ENCODE measurements at places on chromosomes 5 and 9.

- no peak for DNase-seq
These were observed 290.1 kb downstream of the ADAMTS6 start for GRCh38 chr5:65191554-65192135.

- no peak for DNase-seq
These were observed 44.0 kb upstream of the XPA start for GRCh38 chr9:97740848-97741821.

DNA sequence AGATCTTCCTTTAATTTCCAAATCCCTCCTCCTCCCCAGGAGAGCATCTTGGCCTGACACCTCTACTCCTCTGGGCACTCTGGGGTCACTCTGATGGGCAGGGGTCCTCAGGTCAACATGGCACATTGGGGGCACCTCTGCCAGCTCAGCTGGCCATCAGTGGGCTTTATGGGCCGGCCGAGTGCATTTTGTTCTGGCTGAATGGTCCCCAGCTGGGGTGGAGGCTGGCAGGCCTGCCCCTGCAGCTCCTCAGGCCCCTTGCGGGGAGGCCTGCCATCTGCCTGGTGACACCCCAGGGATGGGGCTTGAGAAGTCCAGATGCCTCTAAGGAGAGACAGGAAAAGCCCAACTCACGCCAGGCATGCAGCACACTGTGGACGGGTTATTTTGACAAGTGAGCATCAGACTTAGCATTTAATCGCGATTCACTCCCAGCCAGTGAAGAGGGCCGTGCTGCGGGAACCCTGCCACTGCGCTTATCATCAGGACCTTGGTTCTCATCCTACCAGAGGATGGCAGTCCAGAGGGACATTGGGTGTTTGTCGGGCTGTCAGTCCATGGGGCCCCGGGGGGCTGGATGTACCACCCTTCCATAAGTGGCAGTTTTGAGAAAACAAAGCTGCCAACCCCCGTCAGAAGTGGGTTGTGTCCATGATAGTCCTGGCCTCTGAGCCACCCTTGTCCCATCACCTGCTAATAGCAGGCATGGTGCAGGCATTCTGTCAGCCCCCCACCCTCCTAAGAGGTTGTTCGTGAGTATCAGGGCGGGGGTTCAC is 21.7 kb downstream of the PHF2 start:
- no peak for DNase-seq

- peak; percentile 13 for DNase-seq
These were observed 20.9 kb downstream of the OR2Y1 start for GRCh38 chr5:180718810-180719453.

- DNase-seq = no peak
These were observed 304.1 kb downstream of the FGF10 start for GRCh38 chr5:44085083-44085482.

DNA sequence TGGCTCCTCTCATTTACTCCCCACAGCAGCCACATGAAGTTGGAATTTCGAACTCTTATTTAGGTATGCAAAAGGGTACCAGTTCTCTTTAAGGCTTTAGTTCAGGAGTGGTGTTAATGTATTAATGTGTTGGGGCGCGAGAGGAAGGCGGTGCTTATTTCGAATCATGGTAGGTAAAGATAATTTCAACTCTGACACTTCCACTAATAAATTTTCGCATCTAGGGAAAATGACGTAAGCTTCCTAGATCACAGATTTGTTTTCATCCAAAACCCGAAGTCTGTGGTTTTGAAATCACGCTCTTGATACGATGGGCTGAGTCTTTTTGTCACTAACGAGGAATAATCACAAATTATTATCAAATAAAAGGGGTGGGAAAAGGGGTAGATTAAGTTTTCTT is 681 bp downstream of the PPWD1 start:
- no peak for DNase-seq

DNA sequence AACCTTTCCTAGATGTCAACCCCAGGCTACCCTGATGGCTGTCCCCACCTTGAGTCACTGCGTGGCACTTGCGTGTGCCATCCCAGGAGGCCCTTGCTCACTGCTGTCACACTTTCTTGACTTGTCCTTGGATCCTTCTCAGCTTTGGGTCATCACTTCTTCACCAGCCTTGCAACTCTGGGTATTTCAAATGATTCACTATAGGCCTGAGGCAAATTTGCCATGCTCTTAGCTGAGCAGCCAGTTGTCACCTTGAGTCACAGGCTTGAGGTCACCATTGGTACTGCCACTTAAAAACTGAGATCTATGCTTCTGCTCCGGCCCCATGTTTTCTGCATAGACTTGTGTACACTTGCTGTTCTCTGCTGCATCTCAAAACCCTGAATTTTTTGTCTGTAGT is 84.7 kb downstream of the BASP1 start:
- DNase-seq = no peak

GRCh38 chr5:79122973-79123372 is 11.4 kb downstream of the BHMT start:
- peak; percentile 71 for DNase-seq

DNA sequence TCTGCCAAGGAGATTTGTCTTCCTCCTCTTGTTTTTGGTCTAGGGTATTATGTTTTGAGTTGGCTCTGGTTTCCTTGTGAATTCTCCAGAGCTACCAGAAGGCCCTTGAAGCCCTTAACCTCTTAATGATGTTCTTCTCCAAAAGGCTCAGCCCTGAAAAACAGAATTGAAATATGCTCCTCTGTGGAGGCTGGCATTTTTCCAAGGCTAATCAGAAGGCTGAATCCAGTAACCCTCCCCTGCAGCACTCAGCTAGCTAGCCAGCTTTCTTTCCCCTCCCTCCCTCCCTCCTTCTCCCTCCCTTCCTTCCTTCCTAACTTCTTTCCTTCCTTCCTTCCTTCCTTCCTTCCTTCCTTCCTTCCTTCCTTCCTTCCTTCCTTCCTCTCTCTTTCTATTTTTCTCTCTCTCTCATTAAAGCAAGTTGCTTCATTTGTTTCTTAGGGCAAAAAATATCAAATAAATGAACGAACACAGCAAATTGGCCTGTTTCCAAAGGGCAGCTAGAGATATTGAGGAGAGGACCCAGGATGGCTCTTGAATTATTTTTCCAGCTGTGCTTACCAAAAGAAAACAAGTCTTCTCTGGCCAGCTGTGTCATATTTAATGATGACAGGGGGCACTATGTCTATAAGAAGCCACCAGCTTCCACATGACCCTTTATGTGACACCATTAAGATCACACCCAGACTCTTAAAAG is 38.7 kb downstream of the JAKMIP2 start:
- DNase-seq = no peak

DNA sequence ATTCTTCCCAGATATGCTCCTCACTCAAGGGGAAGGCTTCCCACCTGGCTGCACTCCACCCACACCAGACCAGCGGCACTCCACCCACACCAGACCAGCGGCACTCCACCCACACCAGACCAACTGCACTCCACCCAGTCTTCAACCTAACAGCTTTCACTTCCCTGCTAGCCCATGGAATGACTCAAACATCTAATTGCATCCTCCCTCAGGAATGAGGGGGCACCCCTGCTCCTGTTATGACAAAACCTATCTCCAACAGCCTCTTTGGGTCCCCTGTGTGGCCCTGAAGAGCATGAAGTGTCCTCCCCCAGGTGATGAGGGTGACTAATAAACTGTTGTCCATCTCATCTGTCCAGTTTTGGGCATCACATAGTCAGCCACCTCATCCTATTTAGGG is 556.6 kb upstream of the TUSC1 start:
- no peak for DNase-seq

- no peak for DNase-seq
These were observed 83.9 kb downstream of the LRRC70 start for GRCh38 chr5:62662521-62662920.

DNA sequence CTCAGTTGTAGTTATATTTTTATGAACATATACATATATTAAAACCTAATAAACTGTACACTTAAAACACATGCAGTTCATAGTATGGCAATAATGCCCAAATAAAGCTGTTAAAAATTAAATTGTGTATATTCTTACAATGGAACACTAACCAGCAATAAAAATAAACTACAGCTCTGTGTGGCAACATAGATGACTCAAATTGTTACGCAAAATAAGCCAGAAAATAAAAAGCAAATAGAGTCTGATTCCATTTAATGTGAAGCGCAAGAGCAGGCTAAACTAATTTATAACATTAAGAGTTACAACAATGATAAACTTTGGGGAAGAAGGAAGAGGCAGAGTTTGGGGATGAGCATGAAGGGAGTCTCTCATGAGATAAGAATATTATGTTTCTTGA is 597.3 kb downstream of the TLE1 start:
- DNase-seq = no peak

DNA sequence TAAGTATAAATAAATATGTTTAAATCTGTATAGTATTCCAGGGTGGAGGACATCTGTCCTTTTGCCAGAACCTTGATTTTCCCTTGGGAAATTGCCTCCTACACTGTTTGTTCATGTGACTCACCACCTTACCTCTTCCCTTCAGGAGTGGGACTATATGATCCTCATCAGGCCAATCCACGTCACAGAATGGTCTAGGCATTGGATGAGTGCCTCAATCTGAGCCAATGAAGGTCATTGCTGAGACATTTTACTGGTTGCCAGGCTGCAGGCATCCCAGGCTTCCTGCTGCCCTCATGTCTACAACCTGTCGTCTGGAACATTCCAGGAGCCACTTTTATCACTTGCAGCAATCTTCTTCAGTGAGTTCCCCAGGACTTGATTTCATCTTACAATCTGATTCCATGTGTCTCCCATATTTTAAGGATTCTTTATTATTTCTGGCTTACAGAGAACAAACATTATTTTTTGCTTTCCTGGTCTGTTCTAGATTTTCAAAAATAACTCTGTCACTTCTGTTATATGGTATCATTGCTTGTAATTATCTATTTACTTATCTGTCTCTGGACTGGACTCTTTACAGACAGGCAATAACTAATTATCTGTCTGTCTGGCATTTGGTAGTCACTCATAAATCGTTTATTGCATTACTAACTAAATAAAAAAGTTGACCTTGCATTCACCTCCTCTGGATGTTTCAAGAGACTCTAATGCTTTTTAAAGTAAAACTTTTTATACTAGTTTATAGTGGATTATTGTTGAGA is 107.3 kb upstream of the APC start:
- no peak for DNase-seq

GRCh38 chr5:124960266-124960665 is 213.8 kb upstream of the ZNF608 start:
- DNase-seq = no peak

DNA sequence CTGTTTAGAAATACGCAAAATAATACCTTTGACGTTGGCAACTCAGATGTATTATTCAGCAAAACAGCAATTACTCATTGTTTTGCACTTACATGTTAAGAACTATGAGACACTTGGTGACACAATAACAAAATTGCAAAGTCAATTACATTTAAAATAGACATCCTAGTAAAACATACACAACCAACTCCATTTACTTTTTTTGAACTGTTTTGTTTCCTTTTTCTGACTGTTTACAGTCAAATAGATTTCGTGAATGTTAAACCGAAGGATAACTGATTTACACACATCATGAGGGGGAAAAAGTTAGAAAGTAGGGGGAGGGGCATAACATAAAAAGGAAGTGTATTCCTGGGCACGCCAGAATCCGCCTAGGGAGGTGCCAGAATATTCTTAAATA is 220.1 kb downstream of the MEF2C start:
- DNase-seq = no peak

DNA sequence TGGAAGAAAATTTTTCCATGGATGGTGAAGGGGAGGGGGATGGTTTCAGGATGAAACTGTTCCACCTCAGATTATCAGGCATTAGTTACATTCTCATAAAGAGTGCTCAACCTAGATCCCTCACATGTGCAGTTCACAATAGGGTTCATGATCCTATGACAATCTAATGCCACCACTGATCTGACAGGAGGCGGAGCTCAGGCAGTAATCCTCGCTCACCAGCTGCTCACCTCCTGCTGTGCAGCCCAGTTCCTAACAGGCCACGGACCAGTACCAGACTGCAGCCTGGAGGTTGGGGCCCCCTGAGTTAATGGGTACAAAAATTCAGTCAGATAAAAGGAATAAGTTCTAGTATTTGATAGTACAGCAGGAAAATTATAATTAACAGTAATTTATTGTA is 337.2 kb downstream of the NPR3 start:
- DNase-seq = no peak

- no peak for DNase-seq
These were observed 103.3 kb downstream of the SVEP1 start for GRCh38 chr9:110476251-110476650.

DNA sequence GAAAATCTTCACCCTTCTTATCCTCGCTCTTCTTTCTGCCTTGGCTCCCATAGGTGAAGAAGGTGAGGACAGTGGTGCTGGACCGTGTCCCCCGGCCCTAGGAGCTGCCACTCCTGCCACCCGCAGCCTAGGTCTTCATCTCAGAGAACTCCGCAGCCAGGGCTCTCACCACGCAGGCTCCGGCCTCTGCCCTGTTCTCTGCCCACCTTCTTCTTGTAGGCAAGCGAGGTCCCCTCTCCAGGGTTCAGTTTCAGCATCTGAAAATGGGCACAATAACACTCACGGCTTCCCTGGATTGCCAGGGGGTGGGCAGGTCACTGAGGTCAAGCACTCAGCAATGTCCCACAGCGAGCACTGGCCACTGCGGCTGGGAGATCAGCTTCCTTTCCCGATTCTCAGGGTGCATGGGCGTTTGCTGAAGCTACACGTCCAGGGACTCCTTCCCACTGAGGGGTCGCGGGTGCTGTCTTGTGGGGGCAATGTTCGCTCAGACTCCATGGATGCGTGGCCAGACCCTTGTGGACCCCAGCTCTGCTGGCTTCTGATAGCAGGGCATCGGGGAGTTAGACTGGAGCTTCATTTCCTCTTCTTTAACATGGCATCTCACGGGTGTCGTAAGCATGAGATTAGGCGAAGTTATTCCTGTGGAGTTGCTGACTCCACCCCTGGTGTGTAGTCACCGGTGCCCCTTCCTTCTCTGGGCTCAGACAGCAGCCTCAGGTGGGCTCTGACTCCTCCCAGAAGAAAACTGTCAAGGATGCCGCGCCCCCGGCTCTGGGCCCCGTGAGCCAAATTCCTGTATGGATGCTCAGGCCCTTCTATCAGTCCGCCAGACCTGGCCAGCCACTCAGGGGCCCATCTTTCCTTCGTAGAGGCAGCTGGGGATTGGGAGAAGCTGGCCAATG is 145.1 kb upstream of the IRX2 start:
- DNase-seq = no peak

GRCh38 chr5:78573318-78573717 is 75.3 kb downstream of the LHFPL2 start:
- DNase-seq = no peak

- no peak for DNase-seq
These were observed 36.3 kb downstream of the KLHL3 start for GRCh38 chr5:137699336-137700281.

DNA sequence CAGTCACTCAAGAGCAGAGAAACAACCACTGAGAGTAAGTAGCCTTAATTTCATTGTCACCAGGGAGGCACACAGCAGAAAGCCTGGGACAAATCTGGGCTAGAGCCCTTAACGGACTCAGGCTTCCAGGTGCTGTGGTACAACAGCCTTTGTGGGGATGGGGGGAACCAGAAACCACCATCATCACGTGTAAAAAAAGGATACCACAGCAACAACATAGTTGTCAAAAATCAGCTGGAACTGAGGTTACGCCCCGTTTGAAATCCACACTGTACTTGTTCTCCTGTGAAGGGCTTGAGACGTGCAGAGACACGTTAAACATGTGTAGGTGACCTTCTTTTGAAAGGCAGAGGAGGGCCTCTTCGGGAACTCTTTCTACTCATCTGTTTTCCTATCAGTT is 16.6 kb upstream of the PLPP1 start:
- DNase-seq = no peak

- no peak for DNase-seq
These were observed 37.0 kb downstream of the TNFSF8 start for GRCh38 chr9:114893221-114894010.

GRCh38 chr9:136786451-136786850 is 4.7 kb upstream of the TMEM141 start:
- no peak for DNase-seq

- DNase-seq = no peak
These were observed 37.3 kb upstream of the ADRA1B start for GRCh38 chr5:159878988-159879471.

Data from AML-193 (cell line).